CD4-positive, alpha-beta T cell (primary cell): ENCODE measurements at places on chromosomes 4 and X.

DNA sequence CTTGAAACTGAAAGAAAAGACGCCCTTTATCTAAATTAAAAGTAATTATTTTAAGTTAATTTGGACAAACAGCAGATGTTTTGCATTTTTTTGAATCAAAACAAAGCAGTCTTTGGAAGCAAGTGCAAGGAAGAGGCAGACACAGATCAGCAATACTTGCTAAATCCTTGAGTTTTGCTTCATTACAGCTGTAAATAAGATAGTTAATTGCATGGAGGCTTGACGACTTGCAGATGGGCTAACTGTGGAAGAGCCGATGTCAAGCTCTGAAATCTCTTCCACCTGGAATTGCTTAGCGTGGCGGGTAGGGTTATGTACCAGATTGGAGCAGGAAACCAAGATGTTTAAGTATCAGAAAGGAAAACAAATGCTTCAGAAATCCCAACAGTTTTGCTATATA, 148.8 kb downstream of the POLA1 start:
- DNase-seq = no peak

GRCh38 chrX:74922922-74923543, 2.2 kb downstream of the NEXMIF start:
- DNase-seq = no peak

GRCh38 chr4:186762361-186762760, 38.7 kb upstream of the FAT1 start:
- no peak for DNase-seq

DNA sequence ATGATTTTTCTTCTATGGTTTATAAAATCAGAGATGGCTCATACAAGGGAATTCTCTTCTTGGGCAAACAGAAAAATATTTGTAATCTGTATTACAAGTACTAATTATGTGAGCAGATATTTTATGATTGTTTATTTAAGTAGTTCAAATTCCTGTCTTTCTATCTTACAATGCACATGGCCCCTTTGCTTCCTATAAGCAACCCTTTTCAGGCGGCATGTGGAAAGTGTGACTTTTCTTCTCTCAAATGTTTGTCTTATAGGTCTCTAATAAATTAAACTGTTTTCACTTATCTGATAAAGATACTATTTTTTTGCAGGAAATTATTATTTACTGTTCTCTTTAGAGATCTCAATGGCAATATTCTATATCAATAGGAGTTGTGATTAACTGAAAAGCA, 259.3 kb upstream of the MAGEB18 start:
- no peak for DNase-seq

DNA sequence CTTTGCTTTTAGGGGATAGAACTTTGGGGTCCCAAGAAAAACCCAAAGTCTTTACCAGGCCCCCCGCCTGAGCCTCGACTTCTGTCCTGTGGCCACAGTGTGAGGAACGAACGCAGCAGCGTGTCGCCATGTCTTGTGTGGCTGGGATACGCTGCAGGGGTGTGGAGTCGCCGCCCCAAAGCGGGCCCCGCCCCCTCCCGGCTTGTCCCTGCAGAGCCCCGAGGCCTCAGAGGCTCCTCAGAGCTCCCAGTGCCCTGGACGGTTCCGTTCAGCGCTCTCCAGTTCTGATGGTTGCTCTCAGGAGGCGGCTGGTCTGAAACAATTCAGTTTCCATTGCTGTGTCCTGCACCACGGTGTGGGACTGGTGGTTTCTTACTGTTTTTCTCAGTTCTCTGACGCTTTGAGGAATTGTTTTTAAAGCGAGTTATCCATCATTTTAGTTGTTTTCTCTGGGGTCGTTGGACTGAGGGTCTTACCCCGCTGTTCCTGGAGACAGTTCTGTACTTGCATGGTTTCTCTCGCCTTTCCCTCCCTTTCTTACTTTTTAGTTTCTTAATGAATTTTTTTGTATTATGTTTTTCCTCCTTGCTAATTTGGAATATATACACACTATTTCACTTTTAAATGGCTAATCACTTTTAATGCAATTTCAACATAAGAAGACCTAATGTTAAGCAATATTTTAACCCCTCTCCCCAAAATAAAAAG, 1.6 kb upstream of the IDUA start:
- DNase-seq = peak; percentile 54

- DNase-seq = no peak
Measured at GRCh38 chr4:168666531-168666930, 169.7 kb downstream of the PALLD start.

DNA sequence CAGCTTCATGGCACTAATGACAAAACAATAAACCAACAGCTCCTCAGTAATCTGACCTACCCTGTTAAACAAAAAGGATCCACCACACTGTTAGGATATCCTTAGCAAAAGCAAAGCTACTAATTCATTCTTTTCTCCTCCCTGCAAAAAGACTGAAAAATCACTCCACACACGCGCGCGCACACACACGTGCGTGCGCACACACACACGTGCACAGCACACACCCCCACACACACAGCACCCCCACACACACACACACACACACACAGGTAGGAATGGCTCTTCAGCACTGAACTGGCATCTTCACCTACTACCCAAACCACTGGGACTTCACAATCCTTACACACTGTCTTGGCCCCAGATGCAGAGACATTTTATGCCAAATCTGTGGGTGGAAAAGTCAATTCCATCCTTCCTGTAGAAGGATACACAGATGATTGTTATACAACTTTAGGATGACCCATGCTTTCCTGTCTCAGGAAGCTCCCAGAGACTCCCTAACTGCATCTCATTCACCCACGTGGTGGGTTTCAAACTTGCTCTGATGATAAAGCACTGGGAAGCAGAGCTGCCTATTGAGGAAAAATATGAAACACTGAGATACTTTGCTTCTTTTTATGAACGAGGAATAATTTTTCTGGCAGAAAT, 102.5 kb downstream of the TSPAN5 start:
- DNase-seq = no peak

- no peak for DNase-seq
Measured at GRCh38 chr4:112637552-112637866, 566 bp downstream of the LARP7 start.

DNA sequence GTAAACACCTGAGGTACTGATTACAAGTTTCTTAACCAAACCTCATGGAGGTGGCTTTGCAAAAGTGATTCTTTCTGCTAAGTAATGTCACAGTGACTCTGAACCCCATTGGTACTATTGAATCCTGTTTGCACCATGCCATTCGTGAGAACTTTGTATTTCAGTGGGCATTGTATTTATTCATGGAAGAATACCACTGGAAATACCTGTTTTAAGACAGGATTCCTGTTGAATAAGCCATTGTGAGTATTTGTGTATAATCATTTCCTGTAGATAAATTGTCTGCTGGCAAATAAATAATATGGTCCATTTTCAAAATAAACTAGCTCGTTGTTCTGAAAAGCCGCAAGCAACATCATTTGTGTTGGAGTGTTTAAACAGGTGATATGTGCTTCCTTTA, 136.4 kb upstream of the GUCY1A1 start:
- no peak for DNase-seq

GRCh38 chrX:107324493-107325310, 118.3 kb downstream of the DNAAF6 start:
- peak; percentile 2 for DNase-seq

GRCh38 chr4:113407409-113407808, 354.1 kb downstream of the CAMK2D start:
- no peak for DNase-seq

- DNase-seq = no peak
Measured at GRCh38 chr4:79977131-79977840, 95.7 kb downstream of the ANTXR2 start.

GRCh38 chr4:61203436-61203790, 3.3 kb downstream of the ADGRL3 start:
- no peak for DNase-seq

DNA sequence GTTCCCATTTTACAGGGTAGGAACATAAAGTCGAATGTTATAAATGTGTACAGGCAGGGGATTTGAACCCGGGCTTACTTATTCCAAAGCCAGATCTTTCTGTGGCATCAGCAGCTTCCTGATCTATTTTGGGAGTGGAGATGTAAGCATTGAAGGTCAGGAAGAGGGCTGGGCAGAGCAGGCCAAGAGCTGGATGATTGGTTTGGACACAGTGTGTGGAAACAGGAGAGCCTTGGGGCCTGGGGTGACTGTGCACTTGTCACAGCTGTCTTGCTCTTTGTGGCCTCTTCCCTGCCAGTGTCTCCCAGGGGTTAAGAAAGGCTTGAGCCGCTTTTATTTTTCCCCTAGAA, 127.9 kb upstream of the ENPP6 start:
- no peak for DNase-seq

DNA sequence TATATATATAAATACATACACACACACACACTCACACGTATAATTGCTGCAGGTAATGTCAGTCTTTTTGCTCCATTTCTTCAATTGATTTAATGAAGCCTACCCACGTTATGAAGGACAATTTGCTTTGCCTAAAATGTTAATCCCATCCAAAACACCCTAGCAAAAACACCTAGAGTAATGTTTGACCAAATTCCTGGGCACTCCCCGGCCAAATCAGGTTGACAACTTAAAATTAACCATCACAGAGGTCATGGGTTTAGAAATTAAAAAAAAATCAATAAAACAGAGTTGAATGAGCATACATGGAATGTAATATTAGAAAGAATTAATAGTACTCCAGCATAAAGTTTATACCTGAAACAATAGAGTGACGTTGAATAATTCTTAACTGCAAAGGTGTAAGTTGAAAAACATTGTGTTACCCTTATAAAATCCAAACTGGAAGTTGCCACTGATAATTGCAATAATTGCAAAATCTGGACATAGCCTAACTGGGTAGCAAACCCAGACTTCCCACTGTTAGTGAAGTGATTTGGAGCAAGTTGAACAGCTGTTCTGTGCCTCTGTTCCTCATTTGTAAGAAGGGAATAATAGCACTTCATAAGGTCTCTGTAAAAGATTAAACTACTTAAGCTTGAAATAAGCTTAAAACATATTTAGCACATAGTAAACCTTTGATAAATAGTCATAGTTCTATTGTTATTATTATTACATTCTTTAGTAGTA, 2120.5 kb downstream of the PCDH7 start:
- no peak for DNase-seq

DNA sequence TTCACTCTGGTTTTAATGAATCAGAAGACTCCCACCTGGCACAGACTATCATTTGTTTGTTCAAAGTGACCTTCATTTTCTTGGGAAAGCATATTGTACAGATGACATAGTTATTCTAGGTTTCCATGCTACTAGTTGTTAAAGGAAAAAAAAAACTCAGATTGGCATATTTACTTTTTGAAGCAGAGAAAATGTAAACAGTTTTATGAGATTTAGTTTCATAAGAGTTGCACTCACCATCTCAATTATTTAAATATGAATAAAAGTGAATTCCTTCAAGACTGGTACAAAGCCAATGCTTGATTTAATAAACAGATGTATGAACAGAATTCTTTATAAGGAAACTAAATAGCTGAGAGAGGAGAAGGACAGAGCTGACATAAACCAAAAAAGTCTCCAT, 280.3 kb upstream of the UGT8 start:
- DNase-seq = no peak

- no peak for DNase-seq
Measured at GRCh38 chr4:61129971-61130370, 70.2 kb upstream of the ADGRL3 start.

DNA sequence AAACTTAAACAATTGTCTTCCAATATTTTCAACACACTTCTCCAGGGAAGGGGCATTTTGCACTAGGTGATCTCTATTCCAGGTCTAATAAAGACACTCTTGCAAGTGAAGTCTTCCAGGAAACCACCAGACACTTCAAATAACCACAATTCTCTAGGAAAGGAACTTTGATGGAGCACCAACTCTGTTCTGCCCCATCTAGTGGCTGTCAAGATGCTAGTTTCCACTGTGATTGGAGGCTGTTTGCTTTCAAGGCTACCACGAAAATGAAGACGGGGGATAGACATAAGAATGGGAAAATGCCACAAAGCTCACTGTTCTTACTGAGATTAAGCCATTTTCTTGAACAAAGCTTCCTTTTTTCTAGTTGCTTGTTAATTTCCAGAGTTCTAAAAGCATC, 100.6 kb upstream of the F9 start:
- no peak for DNase-seq

GRCh38 chr4:153987291-153987690, 198.4 kb upstream of the SFRP2 start:
- DNase-seq = no peak

DNA sequence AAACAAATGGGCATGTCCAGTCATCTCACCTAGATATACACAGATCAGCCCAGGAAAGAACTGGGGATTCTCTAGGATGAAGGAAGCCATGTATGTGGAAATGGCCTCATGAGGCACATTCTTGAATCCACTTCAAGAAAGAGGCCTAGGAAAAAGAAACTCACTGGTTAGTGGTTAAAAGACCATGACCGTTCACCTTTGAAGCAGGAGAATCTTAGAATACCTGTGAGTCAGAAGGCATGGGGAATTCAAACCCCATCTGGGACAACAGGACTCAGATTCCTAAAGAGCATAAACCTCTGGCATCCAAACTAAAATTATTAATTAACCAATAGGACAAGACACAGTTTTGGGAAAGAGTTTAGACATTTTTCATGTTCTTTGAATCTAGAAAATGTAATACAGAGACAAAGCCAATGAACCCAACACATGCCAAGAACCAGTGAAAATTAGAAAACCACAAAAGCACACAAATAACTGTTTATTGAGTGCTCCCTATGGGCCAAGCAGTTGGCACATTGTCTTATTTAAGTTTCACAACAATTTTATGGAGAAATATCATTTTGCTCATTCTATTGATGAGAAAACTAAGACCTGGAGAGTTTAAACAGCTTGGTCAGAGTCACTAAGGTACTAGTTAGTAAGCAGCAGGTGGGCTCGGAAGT, 97.5 kb downstream of the NPNT start:
- DNase-seq = no peak

DNA sequence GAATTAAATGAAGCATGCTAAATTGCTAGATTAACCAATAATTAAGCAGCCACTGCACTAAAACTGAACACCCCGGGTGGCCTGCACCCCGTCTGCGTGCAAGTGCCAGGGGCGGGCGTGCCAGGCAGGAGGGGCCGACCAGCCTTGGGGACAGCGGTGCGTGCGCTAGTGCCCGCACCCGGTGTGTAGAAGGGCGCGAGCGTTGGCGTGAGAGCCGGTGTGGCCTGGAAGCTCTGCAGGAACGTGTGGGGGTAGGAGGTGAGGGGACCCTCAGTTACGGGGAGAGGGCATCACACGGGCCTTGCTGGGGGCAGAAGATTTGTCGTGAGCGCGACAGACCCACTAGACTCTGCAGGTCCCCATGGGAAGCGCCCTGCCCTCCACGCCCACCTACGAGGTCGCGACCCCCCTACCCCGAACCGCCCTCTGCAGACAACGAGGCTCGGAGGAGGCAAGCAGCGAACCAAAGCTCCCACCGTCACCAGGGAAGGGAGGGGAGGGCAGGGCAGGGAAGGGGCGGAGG, 105.8 kb downstream of the FAM53A start:
- no peak for DNase-seq

DNA sequence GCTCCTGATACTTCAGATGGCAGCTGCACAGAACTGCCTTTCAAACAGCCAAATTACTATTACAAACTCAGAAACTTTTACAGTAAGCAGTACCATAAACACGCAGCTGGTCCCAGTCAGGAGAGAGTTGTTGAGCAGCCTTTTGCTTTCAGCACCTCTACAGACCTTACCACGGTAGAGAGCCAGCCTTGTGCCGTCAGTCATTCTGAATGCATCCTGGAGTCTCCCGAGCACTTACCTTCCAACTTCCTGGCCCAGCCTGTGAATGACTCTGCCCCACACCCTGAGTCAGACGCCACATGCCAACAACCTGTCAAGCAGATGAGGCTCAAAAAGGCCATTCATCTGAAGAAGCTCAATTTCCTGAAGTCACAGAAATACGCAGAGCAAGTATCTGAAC, 12.4 kb downstream of the ZBTB49 start:
- DNase-seq = no peak
